NCI-H345 (cell line): ENCODE measurements at places on chromosomes 11 and 22.

DNA sequence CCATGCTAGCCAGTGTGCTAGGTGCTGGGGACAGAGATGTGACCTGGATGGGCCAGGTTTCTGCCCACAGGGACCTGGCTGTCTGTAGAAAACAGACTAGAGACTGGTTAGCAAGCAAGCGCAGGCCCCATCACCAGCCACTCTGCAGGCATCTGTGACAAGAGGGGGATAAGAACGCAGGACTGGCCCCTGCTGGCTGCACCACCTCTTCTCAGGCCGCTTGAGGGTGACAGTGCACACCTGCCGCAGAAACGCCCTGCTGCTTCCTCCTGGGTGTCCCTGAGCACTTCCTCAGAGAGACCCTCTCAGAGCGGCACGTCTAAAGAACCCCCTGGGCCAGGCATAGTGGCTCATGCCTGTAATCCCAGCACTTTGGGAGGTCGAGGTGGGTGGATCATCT lies 5.9 kb upstream of the PICK1 start:
- DNase-seq: no peak

- no peak for DNase-seq
Observed at GRCh38 chr11:99098751-99099150, 78.0 kb downstream of the CNTN5 start.

GRCh38 chr22:21739828-21740377 lies 4.3 kb upstream of the YPEL1 start:
- DNase-seq: no peak

- DNase-seq: no peak
Observed at GRCh38 chr11:5092821-5093585, 23.6 kb downstream of the OR52E1 start.

DNA sequence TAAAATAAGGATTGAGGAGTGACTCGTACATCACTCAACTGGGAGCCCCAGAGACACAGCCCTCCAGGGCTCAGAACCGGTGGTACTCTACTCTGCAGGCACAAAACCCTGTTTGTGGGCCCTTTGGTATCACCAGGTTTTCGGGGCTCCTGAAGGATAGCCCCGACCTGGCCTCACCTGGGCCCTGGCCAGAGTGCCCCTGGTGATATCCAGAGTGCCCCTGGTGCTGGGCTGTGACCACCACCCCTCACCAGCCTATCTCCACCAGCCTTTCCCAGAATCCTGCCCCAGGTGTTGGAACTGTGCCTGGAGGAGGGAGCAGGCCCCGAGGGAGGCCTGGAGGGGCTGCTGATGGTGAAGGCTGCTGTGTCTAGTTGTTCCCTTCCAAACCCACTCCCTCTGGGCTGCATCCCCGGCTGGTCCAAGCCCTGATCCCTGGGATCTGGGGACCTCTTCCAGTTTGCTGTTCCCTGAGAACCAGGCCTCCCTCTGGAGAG lies 2.2 kb upstream of the GGT5 start:
- no peak for DNase-seq
